ENCODE measurements at places on chromosomes 6 and 20.

DNA sequence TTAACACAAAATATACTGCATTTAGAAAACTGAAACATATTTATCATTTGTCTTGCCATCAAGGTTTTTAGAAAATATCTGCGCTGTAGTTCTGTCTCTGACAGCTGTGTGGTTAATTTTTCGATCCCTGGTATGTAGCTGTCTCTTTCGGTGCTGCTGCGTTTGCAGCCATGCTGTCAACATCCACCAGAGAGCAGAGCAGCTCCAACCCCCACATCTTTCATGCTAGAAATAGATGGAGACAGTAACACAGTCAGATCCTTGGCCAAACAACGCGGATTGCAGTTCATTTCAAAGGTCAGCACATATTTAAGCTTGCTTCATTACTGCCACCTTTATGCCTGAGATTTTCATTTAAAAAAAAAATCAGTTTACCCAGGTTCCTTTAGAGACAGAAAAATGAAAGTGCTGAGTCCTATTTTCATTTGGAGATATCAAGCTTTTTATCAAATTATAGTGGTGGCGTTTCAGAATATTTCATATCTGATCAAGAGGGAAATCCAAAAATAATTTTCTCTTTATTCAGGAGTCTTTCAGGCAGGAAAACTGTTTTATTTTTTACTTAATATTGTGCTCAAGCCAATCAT lies 157.7 kb upstream of the MMS22L start:
- no peak for DNase-seq

GRCh38 chr6:39892490-39893129 lies 41.7 kb downstream of the MOCS1 start:
- DNase-seq, result no peak

GRCh38 chr20:32823078-32823477 lies 3.3 kb downstream of the MAPRE1 start:
- DNase-seq, result no peak

DNA sequence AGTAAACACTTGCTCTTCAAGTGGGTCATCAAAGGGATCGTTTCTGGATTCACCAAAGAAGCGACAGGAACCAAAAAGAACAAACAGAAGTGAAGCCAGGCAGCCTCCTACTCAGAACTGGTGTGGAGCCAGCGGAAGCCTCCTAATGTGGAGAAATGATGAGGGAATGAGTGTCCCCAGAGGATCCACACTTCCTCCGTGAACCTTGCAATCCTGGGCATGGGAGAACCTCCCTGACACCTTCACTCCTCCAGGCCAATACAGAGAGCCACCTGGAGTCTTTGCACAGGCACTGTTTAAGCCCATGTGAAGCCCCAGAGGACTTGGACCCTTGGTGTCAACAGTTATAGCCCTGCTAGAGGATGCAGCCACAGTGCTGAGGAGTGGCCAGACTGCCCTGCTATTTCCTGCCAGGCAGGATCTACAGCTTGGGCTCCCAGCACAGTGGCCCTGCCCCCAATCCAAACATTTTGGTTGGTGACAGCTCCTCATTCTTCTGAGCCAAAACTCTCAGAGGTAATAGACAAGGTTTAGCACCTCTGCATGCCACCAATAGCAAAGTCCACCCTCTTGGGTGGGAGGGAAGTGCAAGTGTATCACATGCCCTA lies 23.2 kb upstream of the SERINC1 start:
- DNase-seq, result no peak

- DNase-seq, result no peak
Observed at GRCh38 chr6:95589826-95590570, 12.7 kb downstream of the MANEA start.

DNA sequence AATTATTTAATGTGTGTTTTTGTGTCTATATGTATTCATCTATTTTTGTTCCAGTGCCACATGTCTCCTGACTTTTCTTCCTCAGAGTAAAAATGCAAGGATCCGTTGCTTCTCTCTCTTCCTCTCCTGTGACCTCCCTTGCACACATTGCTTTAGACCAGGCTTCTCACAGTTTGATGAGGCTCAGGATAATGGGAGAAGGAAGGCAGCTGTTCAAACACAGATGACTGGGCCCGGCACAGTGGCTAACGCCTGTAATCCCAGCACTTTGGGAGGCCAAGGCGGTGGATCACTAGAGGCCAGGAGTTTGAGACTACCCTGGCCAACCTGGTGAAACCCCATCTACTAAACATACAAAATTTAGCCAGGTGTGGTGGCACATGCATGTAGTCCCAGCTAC lies 241.9 kb downstream of the SAMD5 start:
- no peak for DNase-seq

Measured in activated naive CD4-positive, alpha-beta T cell (primary cell).